ENCODE measurements at places on chromosomes 2 and 18. TPM values are rescaled to one million over a fixed set of nuclear protein-coding genes. Genes with fewer than 3 reads are reported as not detected.
A peak's percentile ranks its signal among the peaks of the same experiment; 100 is the strongest.

- no peaks in the 10 kb centered on the region for H3K27me3 ChIP-seq
- H3K27ac ChIP-seq, result no peak overlapping the region
- H3K4me1 ChIP-seq, result no peaks in the 10 kb centered on the region
- DNase-seq, result no peak
- no peak overlapping the region for H3K4me3 ChIP-seq
Measured at GRCh38 chr18:44801781-44802180, 121.1 kb downstream of the SETBP1 start.

DNA sequence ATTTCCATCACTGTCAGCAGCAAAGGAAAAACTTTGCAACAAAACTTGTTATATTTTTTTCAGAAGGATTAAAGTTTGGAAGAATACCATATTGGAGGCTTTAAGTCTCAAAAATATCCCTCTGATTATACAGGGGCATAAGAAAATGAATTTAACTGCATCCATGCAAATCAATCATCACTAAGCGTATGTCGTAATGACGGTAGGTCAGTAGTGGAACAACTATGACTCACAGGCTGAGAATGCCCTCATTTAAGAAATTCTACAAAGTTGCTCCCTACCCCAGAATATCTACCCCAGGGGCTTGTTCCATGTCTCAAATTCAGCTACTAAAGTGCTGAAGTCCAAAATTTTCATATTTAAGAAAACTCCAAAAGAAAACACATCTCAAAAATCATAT is 12.5 kb upstream of the NAB1 start:
- peaks cover 20% of the 10 kb centered on the region for H3K4me1 ChIP-seq
- DNase-seq, result no peak
- H3K4me3 ChIP-seq, result no peak overlapping the region

Gene ELOA2
- total RNA-seq, result not detected

DNA sequence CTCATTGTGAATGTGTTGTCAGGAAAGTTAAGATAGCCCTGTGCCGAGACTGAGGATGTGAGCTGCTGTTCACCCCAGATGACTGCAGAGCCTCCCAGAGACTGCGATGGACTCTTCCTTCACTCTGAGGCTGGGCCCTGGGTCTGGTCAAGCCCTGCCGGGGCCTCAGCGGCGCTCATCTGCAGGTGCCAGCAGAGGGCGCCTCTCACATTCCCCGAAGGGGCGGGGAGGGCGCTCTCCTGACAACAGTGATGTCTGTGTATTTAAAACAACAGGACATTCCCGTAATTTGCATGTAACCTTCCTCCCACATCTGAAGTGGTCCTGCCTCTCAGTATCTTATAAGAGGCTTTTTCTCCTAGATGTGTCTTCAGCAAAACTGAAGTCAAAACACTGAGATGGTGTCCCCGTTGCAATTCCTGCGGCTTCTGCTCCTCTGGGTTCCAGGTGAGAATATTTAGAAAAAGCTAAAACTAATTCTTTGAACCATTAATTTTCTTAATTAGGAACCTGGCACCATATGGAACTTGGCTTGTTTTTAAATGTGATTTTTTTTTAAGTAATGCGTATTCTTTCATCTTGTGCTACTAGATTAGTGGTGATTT is 1377.9 kb downstream of the RPIA start:
- peak; percentile 55 for DNase-seq
- no peaks in the 10 kb centered on the region for H3K4me1 ChIP-seq

All from osteoblast (primary cell).